ENCODE measurements at places on chromosomes 2 and 18. TPM values are rescaled to one million over a fixed set of nuclear protein-coding genes. Genes with fewer than 3 reads are reported as not detected.

DNA sequence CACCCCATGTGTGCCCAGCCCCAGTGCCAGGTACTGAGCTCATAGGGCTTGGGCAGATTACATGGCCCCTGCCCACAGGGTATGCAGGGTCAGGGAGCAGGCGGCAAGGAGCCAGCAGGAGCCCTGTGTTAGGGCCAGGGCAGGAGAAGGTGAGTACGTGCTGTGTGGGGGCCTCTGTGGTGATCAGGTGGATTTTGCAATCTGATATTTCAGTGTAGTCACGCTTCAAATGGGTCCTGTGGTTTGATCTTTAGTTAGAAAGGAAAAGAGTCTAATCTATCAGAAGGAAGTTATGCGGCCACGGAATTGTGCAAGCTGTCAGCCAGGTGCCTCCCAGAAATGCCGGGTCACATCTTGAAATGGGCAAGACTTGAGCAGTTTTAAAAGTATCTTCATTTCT lies 13.9 kb downstream of the UBE2F start:
- no peak for DNase-seq

GRCh38 chr2:109487871-109488655 lies 125.7 kb downstream of the SEPTIN10 start:
- DNase-seq = no peak

The CXCR4 gene
- 2.1 TPM for total RNA-seq

The TTR gene
- total RNA-seq = not detected

The RIT2 gene
- total RNA-seq = not detected

The SLC35F6 gene
- total RNA-seq = 13.8 TPM

The MYCN gene
- not detected for total RNA-seq
